ENCODE measurements at places on chromosomes 3 and 15.

DNA sequence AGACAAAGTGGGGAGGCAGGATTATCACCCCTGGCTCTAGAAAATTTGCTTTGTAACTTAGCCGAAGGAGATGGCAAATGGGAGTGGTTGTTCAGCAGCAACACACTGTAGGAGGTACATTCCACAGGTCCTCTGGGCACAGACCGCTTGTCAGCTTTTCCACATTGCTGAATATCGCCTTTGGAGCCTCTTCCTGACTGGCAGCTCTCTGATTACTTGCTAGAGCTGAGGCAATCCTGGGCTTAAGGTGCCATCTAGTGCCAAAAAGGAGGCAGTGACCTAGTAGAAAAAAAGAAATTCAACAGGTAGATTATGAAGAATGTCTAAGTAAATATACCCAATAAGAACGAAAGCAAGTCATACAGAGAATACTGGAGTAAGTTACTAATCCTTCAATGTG, 13.1 kb upstream of the SCN5A start:
- no peak for DNase-seq

DNA sequence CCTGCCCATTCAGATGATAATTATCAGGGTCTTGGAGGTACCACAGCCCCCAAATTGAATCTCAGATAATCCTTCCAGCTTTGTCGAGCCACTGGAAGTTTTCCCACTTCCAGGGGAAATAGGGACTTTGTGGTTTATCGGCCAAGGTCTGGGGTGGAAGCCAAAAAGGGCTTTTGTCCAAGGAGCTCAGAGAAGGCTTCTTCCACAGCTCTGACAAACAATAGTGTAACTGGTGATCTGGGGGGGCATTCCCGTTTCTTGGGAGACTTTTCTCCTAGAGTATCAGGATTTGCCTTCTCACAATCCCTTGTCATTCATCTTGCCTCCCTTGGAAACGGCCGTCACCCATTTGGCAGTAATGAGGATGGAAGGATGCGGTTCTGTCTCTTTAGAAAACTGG, 18.4 kb downstream of the SRGAP3 start:
- DNase-seq: no peak

- DNase-seq: no peak
Measured at GRCh38 chr15:39663704-39664250, 82.9 kb downstream of the THBS1 start.

- DNase-seq: peak; percentile 64
Measured at GRCh38 chr3:38039101-38039898, at the start of gene DLEC1. Gene DLEC1, plus strand, starts transcription at chr3:38039208. Its CDS starts 18 bp downstream, at chr3:38039226.

- no peak for DNase-seq
Measured at GRCh38 chr3:77328690-77329089, 288.8 kb downstream of the ROBO2 start.

- no peak for DNase-seq
Measured at GRCh38 chr3:36871379-36872126, 73.3 kb downstream of the TRANK1 start.

DNA sequence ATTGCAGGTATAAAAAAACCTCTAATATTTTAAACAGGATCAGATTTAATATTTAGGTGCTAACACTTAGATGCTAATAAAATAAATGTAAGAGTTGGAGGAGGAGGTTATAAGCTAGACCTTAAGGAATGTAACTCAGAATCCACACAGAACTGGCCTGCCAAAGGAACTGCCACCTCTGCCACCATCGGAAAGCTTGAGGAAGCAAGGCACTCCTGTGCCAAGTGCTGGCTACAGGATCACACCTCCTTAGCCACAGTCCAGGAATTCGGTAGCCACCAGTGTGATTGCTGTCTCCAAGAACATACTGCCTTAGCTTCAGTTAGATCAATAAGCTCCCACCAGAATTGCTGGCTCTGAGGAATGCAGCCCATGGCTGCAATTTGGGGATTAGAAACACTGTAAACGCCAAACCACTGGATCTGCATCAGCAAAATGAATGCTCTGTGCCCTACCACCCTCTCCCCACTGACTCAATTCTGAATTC, 58.0 kb downstream of the FRMD5 start:
- no peak for DNase-seq

DNA sequence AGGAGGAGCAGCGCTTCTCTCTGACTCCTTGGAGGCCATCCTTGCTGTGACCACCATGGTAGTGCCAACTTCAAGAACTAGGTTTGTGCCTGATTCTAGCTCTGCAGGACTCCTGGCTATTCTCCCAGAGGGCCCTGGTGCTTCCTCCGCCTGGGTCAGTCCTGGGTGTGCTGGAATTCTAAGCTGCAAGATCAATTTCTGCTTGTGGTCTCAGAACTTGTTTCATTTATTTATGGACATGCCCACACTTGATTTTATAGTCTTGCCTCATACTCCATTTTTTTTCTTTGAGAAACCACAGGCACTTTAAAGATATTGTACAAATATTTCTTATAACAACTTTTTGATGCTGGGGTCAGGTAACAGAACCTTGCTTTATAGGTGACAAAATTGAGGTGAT, 87.6 kb downstream of the PDCD6IP start:
- no peak for DNase-seq

- DNase-seq: no peak
Measured at GRCh38 chr3:53242155-53242554, 13.7 kb downstream of the TKT start.

- no peak for DNase-seq
Measured at GRCh38 chr3:32584660-32585059, 14.0 kb upstream of the DYNC1LI1 start.

DNA sequence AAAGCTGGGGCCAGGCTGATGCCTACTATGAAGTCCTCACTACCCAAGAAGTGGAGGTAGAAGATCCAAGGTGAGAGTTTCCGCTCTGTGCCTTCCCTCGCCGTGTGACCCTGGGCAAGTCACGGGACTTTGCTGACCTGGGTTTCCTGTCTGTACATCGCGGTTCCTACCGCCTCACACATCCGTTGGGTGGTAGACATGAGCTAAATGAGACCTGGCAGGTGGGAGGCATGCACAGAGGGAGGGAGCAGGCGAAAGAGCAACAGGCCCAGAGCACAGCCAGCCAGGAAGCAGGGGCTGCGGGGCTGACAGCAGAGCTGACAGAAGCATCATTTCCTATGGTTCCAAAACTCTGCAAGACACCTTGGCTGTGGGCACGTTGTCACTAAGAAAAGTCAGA, 157.3 kb upstream of the BHLHE40 start:
- no peak for DNase-seq

DNA sequence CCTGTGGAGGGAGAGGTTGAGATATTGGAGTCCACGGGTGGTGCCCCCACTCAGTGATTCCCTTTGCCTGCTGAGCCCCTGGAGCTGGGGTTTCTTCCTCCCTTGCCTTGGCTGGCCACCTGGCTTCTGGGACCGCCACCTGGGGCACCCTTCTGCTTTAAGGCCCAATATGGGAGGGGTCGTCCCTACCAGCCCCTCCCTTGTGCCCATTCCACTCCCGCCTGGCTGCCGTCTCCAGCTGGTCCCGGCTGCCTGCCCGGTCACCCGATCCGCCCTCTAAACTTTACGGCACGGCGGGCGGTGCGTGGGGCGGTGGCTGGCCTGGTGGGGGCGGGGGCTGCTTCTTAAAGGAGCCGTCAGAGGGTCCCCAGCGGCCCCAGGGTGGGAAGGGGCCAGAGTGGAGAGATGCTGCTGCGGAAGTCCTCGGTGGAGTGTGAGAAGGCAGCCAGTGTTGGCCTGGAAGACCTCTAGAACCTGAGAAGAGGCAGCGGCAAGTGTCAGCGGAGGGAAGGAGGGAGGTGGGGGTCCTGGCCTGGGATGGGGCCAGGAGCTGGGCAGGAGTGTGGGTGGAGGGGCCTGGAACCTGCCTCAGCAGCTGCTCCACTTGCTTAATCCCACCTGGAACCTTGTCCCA, 1.6 kb upstream of the SEMA3B start:
- no peak for DNase-seq

DNA sequence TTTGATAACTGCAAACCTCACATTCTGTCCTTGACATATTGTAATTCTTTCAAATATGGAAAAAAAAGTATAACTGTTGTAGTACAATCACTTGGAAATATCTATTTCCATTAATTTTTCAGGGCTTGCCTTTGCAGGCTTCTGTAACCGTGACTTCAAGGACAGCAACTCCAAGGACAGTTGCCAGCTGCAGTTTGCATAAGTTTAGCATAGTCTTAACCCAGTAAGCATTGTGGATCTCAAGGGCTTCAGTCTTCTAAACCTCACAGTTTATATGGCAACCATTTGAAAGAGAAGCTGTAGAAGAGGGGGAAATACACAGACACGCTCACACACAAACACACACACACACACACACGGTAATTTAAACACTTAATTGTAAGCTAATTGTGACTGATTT, 112.8 kb upstream of the GPR149 start:
- no peak for DNase-seq

- peak; percentile 25 for DNase-seq
Measured at GRCh38 chr15:40845036-40845435, 1.2 kb downstream of the SPINT1 start.

DNA sequence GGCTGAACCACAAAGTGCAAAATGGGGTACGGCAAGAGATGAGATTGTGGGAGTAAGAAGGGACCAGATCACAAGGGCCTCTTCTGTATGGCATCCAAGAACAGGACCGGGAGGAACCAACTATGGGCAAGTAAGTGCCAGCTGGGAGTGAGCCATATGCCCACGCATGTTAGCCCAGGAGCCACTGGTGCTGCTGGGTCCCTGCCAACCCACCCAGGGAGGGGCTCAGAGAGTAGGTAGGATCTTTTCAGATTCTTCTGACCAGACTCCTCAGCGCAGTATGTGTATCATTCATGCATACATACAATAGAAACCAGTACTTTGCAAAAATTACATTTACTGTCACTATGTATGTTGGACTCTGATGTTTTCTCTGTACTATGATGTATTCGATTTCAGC, 54.0 kb downstream of the RAB11A start:
- no peak for DNase-seq

GRCh38 chr15:68776477-68777270, 44.0 kb downstream of the ANP32A start:
- no peak for DNase-seq

DNA sequence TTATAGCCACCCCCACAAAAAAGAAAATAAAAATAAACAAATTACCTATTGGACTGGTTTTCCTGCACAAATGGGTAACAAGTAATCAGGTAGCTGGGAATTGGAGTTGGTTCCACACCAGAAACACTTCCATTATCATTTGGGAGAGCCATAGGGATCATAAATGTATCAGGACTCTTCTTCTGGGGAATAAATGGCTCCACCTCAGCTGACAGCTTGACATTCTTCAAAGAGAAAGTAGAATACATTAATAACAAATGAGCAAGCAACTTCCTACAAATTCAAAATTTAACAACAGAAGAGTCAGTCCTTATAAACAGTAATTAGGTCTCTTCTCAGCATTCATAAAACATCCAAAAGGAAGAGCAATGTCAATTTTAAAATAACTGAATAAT, 8.7 kb downstream of the SECISBP2L start:
- no peak for DNase-seq

DNA sequence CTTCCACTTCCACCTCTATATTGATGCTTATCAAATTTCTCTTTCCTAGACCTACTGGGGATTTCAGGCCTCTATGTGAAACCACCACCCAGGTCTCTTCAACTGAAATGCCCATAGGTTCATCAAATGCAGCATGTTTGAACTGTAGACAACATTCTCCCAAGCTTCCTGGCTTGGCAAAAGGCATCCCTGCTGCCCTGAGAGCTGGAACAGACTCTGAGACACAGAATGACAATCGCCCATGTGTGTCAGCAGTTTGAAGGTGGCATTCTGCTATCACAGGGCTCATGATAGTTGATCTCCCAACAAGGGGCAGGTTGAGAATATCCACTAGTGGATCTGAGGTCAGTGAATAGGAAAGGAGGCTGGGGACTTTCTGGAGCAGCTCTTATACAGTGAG, 200.7 kb downstream of the RPLP1 start:
- no peak for DNase-seq

DNA sequence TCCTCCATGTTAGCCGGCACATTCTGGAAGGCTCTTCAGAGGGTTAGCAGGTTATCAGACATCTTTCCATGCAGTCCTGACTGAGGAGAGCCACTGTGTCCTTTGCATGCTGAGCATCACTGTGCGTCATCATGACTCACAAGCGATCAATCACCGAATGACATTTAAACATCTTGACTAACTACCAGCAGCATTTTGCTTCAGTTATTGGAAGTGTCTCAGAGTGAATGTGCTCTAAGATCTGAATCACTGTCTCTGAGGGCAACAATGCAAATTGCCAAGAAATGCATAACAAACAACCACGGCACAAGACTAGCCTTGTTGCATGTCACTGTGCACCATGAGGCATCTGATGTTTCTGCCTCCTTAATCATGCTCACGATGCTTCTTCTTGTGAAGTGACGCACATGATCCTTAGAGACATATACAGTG, 18.3 kb upstream of the ATP8B4 start:
- no peak for DNase-seq

DNA sequence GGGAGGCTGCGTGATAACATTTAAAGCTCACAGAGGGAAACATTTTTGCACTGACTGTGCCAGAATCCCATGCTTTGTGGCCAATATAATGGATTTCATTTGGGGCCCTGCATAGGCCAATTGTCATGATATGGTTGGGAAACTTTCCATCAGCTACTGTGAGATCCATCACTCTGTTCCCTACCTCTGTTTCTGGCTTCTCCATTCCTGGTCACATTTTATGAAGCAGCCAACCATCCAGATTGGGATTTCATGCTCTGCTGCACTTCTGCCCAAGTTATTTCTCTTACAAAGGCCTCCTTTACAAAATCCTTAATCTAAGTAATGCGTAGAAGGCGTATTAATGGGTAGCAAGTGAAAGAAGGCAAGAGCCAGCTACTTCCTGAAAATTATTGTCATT, 221.1 kb downstream of the LRTM1 start:
- no peak for DNase-seq

DNA sequence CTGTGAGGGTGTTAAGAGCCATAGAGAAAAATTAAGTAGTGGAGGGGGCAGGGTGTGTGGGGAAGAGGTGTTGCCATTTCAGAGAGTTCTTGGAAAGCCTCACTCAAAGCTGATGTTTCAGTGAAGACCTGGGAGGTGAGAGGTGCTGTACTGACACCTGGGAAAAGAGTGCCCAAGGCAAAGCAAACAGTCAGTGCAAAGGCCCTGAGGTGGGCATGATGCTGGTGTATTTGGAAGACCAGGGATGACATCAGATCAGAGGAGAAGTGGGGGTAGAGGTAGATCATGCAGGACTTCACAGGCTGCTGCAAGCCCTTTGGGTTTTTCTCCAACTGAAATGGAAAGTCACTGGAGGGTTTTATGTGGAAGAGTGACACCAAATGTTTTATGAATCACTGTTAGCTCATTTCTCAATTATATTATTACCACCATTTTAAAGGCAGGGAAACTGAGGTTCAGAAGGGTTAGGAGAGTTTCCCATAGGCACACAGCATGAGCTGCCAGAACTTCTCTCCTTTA, 42.8 kb upstream of the SMAD3 start:
- peak; percentile 78 for DNase-seq

DNA sequence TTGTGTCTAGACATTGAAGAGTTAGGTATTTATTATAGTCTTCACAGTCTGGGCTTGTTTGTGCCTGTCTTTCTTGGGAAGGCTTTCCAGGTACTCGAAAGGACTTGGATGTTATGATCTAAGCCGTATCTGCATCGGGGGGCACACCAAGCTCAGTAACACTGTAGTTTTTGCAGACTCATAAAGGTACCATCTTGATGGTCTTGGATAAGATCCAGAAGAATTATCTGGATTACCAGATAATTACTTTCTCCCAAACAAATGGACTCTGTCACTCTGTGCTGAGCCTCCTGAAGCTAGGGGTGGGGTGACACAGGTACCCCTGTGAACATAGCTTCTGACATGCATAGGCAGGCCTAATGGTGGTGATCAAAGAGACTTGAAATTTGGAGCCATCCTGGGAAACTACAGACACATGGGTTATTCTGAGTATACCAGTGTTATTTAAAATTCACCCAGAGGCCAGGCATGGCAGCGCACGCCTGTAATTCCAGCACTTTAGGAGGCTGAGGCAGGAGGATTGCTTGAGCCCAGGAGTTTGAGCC, 238.6 kb upstream of the TPM1 start:
- no peak for DNase-seq
